Hepatocyte (in vitro differentiated cells): ENCODE measurements at places on chromosomes 2 and 18.
A peak's percentile ranks its signal among the peaks of the same experiment; 100 is the strongest.

DNA sequence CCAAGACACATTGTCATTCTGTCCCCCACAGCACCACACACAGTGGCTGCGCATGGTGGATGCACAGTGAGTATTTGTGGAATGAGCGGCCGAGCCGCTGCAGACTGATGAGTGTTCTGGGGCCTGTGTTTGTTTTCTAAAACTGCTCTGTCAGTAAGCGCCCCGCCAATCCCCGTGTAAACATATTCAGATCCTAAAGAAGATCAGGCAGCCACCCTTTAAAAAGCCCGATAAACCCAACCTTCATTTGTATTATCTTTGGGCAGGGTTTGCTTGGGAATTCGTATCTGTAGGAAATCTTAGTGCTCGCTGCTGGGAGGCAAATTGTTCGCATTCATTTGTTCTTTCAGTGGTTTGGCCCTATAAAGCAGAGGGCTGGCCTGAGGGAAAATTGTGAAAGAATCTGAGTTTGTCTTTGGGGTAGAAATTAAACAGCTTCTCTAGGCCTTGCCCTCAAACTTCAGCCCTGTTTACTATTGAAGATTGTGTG, 68.6 kb downstream of the TGOLN2 start:
- DNase-seq: peak; percentile 45

DNA sequence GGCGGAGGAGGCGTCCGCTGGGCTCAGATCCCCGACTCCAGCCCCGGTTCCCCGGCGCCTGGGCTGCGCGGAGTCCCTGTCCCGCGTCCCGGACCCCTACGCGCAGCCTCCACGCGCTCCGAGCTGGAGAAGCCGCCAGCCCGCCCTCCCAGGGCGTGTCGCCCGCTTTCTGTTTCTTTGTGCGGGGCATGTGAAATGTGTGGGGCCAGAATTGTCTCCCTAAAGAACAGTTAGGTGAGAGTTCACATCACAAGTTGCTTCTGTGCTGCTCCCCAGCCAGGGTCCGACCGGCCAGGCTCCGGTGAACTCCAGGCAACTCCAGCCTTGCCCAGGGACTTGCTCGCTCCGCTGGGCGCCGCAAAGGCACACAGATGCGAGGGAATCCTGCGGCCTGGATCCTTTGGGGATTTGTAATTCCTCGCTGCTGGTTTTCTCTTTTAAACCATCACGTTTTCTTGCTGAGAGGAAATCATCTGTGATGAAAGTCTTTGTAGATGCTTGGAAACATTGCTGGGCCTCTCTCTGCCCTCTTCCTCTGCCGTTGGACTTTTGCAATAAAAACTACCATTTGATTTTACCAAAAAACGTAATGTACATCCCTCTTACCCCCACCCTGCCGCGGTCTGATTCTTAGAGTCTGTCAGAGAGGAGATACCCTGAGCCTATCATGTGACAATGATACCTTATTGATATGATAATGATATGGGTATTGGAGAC, 631 bp downstream of the GYPC start:
- DNase-seq: peak; percentile 58

DNA sequence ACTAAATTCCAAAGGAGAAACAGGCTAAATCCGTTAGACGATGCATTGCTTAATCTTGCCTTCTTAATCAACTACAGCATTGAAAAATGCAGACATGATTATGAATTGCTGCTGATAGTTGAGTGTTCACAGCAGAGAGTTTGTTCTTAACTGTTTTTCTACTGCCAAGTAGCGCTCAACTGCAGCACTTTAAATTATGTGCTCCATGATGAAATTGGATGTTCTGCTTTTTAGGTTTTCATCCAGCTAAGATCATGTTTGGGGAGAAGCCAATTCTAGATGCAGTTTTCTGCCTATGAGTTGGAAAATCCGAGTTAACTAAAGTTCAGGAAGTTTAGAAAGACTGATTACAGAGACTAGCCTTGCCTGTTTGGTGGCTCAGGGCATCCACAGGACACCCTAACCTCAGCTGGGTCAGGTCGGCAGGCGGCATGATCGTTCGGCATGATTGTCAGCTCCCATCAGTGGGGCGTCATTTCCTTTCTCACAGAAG, 119.4 kb upstream of the PIEZO2 start:
- peak; percentile 27 for DNase-seq

DNA sequence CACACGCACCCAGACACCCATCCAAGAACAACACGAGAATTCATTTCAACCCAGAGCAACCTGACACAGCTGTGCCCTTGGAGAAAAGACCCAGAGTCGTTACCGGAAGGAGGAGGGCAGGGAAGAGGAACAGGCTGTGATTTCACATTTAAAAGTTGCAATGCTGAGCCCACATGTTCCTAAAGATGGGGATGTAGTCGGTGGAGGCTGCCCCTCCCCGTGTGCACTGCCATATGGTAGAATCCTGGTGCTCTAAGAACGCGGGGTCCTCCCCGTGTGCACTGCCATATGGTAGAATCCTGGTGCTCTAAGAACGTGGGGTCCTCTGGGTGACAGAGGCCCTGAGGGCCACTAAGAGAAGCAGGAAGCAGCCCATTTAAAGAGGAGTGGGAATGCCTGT, 10.9 kb downstream of the MTERF4 start:
- no peak for DNase-seq

DNA sequence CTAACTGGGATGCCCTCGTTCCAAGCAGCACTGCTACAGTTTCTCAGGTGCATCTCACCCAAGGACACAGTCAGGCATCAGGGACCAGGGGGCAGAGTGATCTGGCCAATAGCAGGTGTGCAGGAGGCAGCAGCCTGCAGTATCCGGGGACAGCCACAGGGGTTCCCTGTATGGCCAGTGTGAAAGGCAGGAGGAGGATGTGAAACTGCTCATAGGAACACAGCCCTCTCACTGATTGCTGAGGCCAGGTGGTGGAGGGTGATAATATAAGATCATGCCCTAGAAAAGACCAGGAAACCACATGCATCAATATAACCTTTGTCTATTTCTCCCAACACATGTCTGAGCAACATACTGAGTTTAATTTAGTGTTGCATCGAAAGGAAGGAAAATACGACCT, 112.7 kb upstream of the TACR1 start:
- DNase-seq: no peak

DNA sequence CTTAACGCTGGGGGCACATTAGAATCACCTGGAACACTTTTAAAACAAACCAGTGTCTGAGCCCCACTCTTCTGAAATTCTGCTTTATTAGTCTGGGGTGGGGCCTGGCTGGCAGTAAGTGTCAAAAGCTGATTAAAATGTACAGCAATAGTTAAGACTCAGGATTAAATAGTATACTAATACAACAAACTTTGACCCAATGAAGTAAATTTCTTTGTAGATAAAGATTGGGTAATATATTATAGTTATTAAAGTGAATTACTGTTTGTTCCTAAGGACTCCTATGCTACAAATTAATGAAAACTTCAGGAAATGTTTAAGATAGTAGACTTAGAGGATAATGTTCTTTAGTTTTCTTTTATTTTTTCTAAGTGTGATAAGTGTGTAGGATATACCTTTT, 160.9 kb downstream of the FAM124B start:
- DNase-seq: no peak

DNA sequence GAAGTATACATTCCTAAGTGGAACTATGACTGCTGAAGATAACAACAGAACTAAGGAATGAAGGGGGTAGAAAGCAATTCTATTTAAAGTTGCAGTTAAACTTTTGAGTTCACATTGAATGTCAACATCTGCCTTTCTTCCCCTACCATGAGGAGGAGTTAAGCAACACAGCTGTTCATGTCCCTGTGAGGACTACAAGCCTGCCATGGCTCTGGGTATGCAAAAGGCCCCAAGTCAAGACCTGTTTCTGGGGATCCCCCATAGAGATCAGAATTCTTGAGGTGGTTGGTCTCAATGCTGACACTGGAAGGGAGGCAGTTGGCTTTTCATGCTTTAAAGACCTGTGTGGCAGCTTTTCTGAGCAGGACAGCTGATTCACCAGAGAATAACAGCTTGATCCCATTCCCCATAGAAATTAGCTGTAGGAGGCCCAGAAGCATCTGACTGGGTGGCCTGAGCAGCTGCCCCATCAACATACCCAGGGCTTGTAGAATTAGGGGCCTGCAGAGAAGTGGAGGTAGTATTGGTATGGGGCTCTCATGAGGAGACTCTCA, 131.0 kb downstream of the SETBP1 start:
- no peak for DNase-seq

- no peak for DNase-seq
Measured at GRCh38 chr18:50079571-50080295, 115.2 kb downstream of the MYO5B start.

- DNase-seq: no peak
Measured at GRCh38 chr2:156470975-156471583, 34.9 kb downstream of the GPD2 start.

DNA sequence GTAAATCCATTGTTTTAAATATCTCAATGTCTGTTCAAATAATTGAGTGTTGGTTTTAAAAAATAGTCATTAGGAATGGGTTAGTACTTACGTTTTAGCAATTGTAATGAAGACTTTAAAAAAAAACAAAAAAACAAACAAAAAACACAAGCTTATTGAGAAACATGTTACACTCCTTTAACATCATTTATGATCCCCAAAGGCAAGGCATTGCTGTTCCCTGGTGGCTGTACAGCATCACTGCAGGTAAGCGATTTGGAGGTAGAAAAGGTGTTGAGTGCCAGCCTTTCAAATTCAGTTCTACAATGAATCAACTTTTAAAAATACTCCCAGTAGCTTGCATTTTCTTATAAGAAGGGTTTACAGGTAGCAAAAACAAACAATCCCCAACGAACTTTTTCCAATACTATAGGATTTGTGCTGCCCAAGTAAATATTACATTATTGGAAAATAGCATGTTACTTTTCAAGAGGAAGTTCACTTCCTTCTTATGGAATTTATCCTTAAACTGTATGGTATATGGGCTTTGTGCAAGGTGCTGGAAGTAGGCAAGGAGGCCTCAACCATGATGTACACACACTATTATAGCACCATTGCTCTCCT, 27.5 kb downstream of the CNRIP1 start:
- peak; percentile 48 for DNase-seq

GRCh38 chr2:196503398-196503797, 136.1 kb upstream of the CCDC150 start:
- no peak for DNase-seq

- no peak for DNase-seq
Measured at GRCh38 chr2:68283419-68283812, 31.1 kb upstream of the PPP3R1 start.

DNA sequence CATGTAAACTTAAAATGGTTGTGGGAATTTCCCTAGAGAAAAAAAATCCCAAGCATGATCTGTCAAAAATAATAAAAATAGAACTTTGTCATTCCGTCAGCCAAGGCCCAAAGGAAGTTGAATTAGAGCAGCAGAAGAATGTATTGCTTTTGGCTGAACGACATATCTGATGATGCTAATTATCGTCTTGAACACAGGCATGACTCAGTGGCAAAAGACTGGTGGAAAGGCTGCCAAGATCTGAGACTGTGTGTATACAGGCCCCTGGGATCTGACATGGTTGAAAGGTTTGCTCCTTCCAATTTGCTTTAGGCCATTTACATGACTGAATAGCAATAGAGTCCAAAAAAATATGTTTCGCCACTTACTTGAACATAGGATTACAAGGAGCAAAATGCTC, 1057.1 kb upstream of the CRIM1 start:
- no peak for DNase-seq

DNA sequence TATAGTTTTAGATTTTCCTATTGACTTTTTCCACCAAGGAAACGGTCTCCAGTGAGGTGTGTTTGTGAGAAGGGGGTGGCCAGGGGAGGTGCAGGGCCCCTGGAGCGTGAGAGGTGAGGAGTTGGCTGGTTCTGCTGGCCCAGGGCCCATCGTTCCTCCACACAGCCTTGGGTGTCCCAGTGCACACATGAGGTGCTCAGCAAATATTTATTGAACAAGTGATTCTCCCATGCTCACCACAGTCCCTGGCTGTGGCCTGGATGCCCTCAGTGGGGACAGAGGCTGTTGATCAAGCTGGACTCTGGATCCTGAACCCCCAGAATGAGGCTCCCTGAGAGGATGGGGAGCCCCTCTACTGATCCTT, 5.0 kb downstream of the HAAO start:
- DNase-seq: peak; percentile 3

DNA sequence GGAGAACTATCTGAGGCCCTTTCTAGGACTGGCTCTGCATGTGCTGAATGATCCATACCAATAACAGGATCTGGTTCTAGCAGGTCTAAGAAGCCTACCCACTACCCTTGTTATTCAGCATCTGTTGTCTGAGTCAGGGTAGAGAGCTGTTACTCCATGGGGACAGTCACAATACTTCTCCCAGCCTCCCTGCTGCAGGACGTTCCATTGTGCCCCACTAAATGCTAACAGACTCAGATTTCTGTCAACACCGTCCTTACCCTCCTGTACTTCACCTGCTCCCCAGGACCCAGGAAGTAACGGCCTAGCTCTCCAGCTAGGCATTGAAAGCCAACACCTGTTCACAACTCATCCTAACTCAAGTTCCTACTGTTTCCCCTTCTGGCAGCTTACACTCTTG, 719.7 kb upstream of the ID2 start:
- DNase-seq: no peak

- peak; percentile 49 for DNase-seq
Measured at GRCh38 chr2:6877402-6878304, at the start of gene RSAD2. RSAD2 (plus strand) TSS chr2:6877777; CDS start chr2:6877801, 24 bp downstream.
